ENCODE measurements at places on chromosomes 12 and 14.

DNA sequence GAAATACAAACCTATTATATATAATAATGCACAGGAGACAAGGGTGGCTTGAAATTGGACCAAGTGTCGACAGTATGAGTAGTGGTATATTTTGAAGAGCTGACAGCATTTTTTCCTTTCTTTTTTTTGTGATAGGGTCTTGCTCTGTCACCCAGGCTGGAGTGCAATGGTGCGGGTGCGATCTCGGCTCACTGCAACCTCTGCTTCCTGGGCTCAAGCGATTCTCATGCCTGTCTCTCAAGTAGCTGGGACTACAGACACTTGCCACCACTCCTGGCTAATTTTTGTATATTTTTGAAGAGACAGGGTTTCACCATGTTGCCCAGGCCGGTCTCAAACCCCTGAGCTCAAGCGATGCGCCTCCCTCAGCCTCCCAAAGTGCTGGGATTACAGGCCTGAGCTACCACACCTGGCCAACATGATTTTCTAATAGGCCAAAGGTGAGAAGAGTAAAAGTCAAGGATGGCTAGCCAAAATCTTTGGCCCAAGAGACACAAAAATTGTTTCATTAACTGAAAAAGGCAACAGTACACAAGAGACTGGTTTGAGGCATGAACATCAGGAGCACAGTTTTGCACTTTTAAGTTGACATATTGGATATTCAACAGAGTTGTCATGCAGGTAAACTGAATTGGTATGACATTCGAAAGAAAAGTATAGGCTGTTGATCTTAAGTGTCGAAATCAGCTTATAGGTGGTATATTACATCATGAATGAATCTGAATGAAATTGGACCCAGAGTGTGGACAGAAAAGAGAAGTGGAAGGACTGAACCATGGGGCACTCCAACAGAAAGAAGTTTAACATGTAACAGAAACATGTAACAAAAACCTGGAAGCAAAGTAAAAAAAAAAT, 12.5 kb downstream of the HNRNPC start:
- peak overlapping the region; percentile 68 for H3K4me3 ChIP-seq
- H3K27me3 ChIP-seq = no peaks in the 10 kb centered on the region

DNA sequence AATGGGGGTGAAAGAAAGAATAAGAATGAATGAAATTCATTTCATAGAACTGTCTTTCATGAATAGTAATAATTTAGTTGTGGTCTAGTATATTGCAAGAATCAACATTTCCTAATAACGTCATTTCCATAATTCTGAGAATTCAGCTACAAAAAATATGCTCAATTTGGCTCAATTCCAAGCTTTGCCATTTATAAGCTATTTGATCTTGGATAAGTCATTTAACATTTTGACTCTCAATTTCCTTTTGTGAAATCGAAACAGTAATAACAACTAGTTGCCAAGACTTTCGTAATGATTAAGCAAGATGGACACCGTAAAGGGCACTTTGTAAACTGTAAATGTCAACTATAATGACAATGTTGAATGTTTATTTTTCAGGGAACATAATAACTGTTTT, 18.1 kb downstream of the NOS1 start:
- no peaks in the 10 kb centered on the region for H3K36me3 ChIP-seq
- DNase-seq = no peak
- peaks cover 5% of the 10 kb centered on the region for H3K4me1 ChIP-seq
- H3K27ac ChIP-seq = no peak overlapping the region

GRCh38 chr14:42190744-42191143, 584.1 kb downstream of the LRFN5 start:
- no peaks in the 10 kb centered on the region for H3K36me3 ChIP-seq
- no peak overlapping the region for H3K27ac ChIP-seq
- no peaks in the 10 kb centered on the region for H3K27me3 ChIP-seq
- no peak for DNase-seq
- no peak overlapping the region for H3K4me3 ChIP-seq

DNA sequence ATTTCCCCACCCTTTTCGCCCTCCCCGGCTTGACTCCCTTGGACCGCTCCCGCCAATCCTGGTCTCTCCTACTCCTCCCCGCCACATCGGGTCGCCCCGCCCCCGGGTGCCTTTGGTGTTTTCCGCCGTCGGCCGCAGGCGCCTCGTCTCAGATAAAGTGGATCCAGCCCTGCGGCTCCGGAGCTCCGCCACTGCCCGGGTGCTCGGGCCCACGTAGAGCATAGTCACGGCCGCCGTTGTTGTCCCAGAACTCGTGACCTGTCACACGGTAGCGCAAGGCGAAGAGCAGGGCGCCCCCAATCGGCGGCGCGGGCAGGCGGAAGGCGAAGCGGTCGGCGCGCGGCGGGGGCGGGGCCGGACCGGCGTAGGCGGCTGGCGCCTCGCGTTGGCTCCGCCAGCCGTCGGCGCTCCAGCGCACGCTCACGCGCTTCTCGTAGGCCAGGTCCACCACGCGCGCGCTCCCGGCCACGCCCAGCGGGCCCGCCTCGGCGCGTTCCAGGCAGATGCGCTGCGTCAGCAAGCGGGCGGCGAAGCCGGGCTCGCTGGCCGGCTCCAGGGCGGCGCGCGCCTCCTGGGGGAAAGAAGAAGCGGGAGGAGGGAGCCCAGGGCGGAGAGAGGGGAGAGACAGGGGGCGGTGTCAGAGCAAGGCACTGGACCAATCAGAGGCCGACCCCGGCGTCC, 1.2 kb downstream of the PPP1R3E start:
- H3K27me3 ChIP-seq = peaks cover 6% of the 10 kb centered on the region
- peak overlapping the region; percentile 98 for H3K4me3 ChIP-seq
- peak; percentile 100 for DNase-seq
- peaks cover 30% of the 10 kb centered on the region for H3K4me1 ChIP-seq
- H3K27ac ChIP-seq = peak overlapping the region; percentile 99
- H3K36me3 ChIP-seq = peaks cover 22% of the 10 kb centered on the region

GRCh38 chr12:18861287-18861858, 123.5 kb downstream of the CAPZA3 start:
- no peaks in the 10 kb centered on the region for H3K36me3 ChIP-seq
- no peak for DNase-seq
- no peaks in the 10 kb centered on the region for H3K4me1 ChIP-seq
- no peaks in the 10 kb centered on the region for H3K27me3 ChIP-seq
- H3K27ac ChIP-seq = no peak overlapping the region
- no peak overlapping the region for H3K4me3 ChIP-seq

DNA sequence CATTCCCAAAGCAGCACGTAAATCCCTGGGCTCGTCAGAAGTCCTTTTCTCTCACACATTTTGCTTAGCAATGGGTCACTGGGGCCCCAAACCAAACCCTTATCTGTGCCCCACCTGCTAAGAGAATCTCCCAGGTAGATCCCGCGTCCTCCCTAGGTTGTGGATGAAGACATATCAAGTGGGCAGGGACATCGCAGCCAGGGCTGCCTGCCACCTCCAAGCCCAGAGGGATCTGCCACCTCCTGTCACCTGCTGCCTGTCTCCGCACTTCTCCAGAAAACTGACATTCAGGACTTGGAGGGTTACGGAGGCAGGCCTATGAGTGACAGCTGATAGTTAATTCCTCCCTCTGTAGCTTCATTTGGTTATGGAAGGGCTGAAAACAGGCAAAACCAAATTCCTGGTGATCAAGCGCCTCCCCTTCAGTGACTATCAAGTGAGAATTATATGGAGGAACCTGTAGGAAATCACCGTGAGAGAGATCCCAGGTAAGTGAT, 19.5 kb downstream of the BCL11B start:
- peak overlapping the region; percentile 94 for H3K27ac ChIP-seq
- peaks cover 89% of the 10 kb centered on the region for H3K4me1 ChIP-seq
- peaks cover 61% of the 10 kb centered on the region for H3K36me3 ChIP-seq
- peak overlapping the region; percentile 86 for H3K4me3 ChIP-seq
- no peak for DNase-seq
- no peaks in the 10 kb centered on the region for H3K27me3 ChIP-seq

DNA sequence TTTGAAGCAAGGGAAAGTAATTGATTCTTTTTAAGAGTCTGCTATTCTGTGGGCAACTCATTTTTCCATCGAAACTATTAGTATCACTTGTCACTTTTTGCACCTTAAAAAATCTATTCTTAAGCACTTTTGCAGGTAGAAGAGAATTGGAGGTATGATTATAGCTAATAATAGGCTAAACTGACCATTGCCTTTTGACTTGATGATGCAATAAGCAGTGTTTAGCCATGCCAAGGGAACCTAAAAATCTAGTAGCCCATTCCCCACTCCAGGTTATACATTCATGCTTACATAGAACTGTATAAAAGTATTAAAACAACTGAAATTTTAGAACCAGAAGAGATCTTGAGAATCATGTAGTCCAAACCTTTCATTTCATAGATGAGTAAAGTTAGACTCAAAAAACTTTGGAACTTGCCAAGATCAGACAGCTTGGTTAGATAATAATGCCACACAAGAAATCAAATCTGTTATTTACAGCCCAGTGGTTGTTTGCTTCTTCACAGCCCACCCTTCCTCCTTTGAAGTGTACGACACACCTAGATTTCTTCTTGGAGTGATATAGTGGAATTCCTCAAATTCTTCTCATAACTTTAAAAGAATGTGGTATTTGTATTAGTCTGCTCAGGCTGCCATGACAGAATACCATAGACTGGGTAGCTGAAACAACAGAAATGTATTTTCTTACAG, 21.7 kb upstream of the GARIN2 start:
- peaks cover 10% of the 10 kb centered on the region for H3K36me3 ChIP-seq
- no peaks in the 10 kb centered on the region for H3K27me3 ChIP-seq
- H3K27ac ChIP-seq = no peak overlapping the region
- no peak overlapping the region for H3K4me3 ChIP-seq
- no peak for DNase-seq

GRCh38 chr12:120944645-120945217, 33.6 kb upstream of the HNF1A start:
- no peaks in the 10 kb centered on the region for H3K36me3 ChIP-seq
- H3K27ac ChIP-seq = no peak overlapping the region
- peaks cover 6% of the 10 kb centered on the region for H3K4me1 ChIP-seq
- peaks cover 3% of the 10 kb centered on the region for H3K27me3 ChIP-seq

GRCh38 chr14:29494312-29494711, 433.3 kb downstream of the PRKD1 start:
- DNase-seq = no peak
- no peaks in the 10 kb centered on the region for H3K4me1 ChIP-seq
- H3K36me3 ChIP-seq = no peaks in the 10 kb centered on the region
- H3K27ac ChIP-seq = no peak overlapping the region
- no peaks in the 10 kb centered on the region for H3K27me3 ChIP-seq
- H3K4me3 ChIP-seq = no peak overlapping the region

DNA sequence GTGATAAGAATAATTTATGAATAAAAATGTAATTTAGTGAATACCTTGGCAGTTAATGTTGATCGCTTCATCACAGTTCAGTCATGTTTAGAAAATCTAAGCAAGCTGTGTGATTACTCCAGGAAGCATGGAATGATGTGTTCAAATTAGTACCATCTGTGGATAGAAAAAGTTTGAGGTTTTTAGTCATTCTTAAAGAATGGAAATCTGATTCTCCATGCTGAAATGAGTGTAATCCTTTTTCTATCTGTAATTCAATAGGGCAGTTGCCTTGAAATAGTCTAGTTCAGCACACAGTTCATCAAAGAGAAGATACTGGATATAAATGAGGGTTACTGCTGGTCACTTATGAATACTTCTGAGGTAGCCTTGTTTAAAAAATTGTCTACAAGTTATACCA, 127.2 kb upstream of the MYF6 start:
- no peaks in the 10 kb centered on the region for H3K27me3 ChIP-seq
- H3K36me3 ChIP-seq = no peaks in the 10 kb centered on the region
- no peaks in the 10 kb centered on the region for H3K4me1 ChIP-seq
- no peak overlapping the region for H3K4me3 ChIP-seq
- H3K27ac ChIP-seq = no peak overlapping the region

GRCh38 chr12:100279159-100279558, 12.2 kb downstream of the SCYL2 start:
- H3K27me3 ChIP-seq = no peaks in the 10 kb centered on the region
- DNase-seq = no peak
- peaks cover 10% of the 10 kb centered on the region for H3K4me1 ChIP-seq
- peaks cover 18% of the 10 kb centered on the region for H3K36me3 ChIP-seq
- H3K27ac ChIP-seq = no peak overlapping the region
- H3K4me3 ChIP-seq = no peak overlapping the region

GRCh38 chr12:112961074-112961473, 17.2 kb upstream of the OAS2 start:
- peak; percentile 72 for DNase-seq
- H3K27me3 ChIP-seq = no peaks in the 10 kb centered on the region
- no peak overlapping the region for H3K4me3 ChIP-seq
- peaks cover 32% of the 10 kb centered on the region for H3K4me1 ChIP-seq
- peaks cover 86% of the 10 kb centered on the region for H3K36me3 ChIP-seq
- H3K27ac ChIP-seq = peak overlapping the region; percentile 35

DNA sequence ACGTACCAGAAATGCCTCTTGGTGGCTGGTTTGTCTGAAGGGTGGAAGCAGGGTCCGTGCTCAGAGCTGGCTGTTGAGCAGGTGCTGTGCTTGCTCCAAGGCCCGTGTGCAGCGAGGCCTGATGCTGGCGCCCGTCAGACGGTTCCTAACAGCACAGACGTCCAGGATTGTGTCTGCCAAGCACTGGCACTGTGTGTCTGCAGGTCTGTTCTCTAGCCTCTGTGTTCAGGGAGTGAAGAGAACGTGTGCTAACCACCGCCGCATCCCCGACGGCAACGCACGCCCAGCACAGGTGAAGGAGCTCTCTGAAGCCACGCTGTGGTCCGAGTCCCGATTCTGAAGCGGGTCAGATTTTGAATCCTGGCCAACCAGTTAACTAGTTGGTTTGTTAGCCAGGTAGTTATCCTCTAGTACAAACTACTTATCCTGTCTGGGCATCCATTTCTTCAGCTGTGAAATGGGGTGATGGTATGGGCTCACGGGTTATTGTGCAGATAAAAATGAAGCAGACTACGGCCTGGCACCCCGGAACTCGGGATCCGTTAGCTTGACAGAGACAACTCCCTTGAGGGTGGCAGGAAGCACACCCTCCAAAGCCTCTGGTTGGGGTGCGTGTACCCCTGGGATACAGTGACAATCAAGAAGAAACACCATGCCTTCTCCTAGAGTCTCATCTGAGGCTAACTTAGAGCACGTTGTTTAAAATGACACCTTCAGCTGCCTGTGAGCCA, 18.6 kb upstream of the TDRD9 start:
- no peak overlapping the region for H3K27ac ChIP-seq
- DNase-seq = no peak
- H3K36me3 ChIP-seq = peaks cover 15% of the 10 kb centered on the region
- H3K27me3 ChIP-seq = peaks cover 2% of the 10 kb centered on the region

DNA sequence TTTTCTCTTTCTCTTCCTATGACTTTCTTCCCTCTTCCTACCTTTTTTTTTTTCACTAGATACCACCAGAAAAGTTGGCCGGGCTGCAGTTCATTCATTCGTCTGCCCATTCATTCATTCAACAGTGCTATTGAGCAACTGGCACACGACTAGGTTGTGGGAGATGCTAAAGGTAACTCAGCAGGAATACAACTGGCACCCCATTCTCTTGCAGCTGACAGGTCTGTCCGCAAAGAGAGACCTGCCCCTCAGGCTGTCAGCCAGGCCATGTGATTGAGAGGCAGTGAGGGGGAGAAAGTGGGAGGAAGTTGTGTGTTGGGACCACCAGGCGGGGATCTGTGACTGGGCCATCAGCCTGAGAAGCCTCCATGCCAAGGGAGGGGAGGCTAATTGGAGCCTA, 105.2 kb downstream of the TSPAN9 start:
- no peak for DNase-seq
- no peak overlapping the region for H3K4me3 ChIP-seq
- no peak overlapping the region for H3K27ac ChIP-seq
- H3K4me1 ChIP-seq = no peaks in the 10 kb centered on the region
- H3K36me3 ChIP-seq = no peaks in the 10 kb centered on the region
- peaks cover 11% of the 10 kb centered on the region for H3K27me3 ChIP-seq
